CD4-positive, alpha-beta T cell treated with Interleukin-17A for 4 hours (primary cell): ENCODE measurements at places on chromosomes 16 and 17.

DNA sequence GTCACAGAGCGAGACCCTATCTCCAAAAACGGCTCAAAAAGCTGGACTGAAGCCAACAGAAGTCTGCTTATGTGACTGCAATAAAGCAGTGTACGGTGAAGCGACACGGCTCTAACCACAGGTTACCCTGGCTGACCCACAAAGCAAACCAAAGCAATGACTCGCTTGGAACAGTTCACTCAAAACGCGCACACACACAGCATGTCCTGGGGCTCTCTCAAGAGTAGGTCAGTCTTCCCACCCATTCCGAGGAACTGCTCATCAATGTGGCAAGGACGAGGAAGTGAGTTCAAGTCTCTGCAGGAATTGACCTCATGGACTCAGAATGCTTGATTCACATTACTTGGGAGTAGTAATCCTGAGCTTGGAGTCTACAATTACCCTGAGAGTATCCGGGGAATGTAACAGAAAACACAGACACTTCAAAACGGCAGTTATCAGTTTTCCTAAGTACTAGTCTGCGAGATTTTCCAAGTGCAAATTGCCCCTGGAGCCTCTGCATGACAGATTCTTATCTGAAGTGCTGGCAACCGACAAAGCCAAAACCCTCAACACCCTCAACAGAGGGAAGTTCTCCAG lies 25.4 kb downstream of the PELP1 start:
- DNase-seq = no peak

DNA sequence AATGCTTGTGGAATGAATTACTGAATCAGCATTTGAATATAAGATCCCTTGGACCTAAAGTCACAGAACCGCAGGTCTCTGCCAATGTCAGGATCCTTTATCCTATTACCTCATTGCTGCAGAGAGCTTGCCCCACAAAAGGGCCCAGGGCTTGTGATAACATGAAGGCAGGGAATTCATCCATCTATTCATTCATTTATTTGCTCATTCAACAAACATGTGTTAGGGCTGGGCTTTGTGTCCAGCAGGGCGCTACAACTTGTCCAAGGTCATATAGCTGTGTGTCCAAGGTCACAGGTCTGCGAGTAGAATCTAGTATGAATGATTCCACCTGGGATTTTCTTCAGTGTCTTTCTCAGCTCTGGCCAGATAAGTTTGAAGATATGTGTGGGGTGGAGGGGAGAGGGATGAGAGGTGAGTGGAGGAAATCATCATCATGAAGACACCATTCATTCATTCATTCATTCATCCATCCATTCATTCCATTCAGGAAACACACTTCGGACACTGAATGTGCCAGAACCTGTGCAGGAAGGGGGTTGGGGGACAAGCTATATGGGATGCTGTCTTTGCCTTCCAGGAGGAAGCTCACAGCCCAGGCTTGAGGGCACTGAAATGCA lies 1.3 kb upstream of the UNC45B start:
- no peak for DNase-seq

DNA sequence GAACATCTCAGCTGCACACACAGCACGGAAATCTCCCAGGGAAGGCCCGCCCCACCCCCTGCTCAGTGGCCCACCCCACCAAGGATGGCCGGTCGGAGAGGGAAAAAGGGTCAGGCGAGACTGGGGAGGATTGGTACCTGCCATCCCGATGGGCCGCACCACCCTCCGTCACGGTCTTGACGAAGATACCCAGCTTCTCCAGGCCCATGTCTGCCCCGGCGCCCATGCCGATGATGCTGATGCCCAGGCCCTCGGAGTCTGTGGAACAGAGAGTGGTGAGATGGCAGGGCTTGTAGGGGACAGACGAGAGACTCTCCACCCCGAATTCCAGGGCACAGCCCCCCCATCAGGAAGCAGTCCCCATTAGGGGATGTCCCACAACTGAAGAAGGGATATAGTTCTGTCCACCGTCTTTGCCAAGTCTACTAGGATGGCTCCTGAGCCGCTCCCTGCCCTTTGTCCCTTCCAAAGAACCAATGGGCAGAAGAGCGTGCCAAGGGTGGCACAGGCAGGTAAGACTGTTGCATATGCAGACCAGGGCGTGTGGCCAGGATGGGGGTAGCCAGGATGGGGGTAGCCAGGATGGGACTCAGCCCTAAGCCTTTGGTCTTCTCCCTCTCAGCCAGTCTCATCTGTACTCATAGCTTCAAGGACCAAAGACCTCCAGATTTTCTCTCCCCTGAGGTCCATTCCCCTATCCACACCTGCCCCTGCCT lies 6.9 kb downstream of the PPP1R9B start:
- no peak for DNase-seq

- DNase-seq = no peak
Measured at GRCh38 chr16:79863128-79864031, 262.8 kb upstream of the MAF start.

- no peak for DNase-seq
Measured at GRCh38 chr16:30406795-30407101, 658 bp upstream of the ZNF771 start.
